ENCODE measurements at places on chromosomes 13 and 19. TPM values are rescaled to one million over a fixed set of nuclear protein-coding genes. Genes with fewer than 3 reads are reported as not detected.

The FUT2 gene
- total RNA-seq, result under 0.01 TPM

The ATP4B gene
- total RNA-seq, result not detected

The TEX101 gene
- not detected for total RNA-seq

The SLC6A16 gene
- total RNA-seq, result 0.49 TPM

The FCHO1 gene
- total RNA-seq, result 20.7 TPM

Data from temporal lobe (tissue), 4 donors.